ENCODE measurements at places on chromosomes 16 and 17.

- DNase-seq, result peak; percentile 39
These were observed 2.2 kb upstream of the TLCD3B start for GRCh38 chr16:30033270-30033669.

DNA sequence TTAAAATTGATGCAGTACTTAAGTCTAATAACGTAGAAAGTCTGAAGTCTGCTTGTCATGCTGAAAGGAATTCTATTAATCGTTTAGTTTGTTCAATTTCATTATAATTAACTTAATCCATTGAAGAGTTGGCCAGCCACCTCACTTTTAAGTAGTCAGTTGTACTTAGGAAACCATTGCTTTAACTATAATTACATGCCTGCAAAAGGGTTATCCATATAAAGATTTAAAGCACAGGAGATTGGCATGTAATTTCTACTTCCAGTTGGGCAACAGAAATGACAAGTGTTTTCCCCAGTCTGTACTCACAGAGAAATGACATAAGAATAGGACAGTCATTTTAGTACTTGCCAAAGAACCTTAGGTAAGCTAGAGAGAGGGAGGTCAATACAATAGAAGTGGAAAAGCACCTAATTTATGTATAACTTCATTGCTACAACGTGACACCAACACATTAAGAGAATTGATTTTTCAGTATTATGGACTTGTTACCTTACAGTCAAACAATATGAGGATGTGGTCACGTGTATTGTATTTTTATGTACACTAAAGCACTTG is 3.7 kb upstream of the USP32 start:
- DNase-seq, result no peak

GRCh38 chr17:27396045-27396444 is 60.2 kb upstream of the KSR1 start:
- no peak for DNase-seq

GRCh38 chr17:79263191-79263590 is 188.6 kb downstream of the ENGASE start:
- DNase-seq, result no peak

DNA sequence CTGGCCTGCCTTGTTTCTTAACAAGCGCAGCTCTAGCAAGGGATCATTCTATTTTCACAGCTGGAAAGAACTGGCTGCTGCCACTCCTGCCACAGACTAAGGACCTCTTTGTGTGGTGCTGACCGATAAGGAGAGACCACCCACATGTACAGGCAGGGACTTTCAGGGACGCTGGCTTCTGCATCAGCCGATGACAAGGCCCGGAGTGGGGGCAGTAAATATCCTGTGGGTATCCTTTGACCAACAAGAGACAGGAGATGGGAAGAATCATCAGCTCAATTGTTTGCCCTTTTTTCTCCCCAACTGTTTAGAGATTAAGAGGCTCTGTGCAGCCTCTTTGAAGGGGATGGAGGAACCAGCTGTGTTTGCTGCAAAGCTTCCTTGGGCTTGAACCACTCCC is 9.2 kb upstream of the ITPRIPL2 start:
- no peak for DNase-seq

DNA sequence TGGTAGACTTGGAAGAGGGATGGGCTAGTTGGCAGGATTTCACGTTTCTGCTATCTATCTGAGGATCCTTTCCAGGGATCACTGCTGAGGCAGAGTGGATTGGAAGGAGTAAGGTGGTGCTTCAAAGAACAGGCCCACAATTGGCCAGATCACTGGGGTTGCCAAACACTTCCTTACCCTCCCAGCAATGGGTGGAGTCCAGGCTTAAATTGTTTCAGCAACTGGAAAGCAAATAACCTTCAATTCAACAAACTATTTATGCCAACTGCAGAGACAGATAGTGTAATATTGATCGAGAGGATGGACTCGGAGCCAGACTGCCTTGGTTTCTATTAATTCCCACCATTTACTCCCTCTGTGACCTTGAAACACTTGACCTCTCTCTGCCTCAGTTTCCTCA is 2.1 kb downstream of the ARRB2 start:
- DNase-seq, result no peak

DNA sequence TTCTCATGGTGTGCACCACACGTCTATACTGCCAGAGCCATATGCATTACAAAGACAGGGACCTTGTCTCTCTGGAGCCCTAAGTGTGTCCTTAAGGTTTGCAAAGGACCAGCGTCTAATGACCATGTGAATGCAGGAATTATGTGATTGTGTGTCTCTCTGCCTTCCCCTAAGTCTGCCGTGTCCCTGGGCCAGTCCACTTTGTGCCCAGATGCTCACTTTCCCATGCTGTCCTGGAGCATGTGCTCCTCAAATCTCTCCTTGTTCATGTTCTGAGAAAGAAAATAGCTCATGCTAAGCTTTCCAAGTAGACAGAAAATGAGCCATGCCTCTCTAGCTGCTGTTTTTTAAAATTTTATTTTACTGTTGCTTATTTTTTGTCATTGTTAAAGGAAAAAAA is 125.5 kb downstream of the RBFOX1 start:
- DNase-seq, result no peak

GRCh38 chr16:58331024-58331707 is 36.3 kb upstream of the PRSS54 start:
- no peak for DNase-seq

GRCh38 chr17:19812407-19812806 is 55.3 kb downstream of the ULK2 start:
- DNase-seq, result peak; percentile 10

DNA sequence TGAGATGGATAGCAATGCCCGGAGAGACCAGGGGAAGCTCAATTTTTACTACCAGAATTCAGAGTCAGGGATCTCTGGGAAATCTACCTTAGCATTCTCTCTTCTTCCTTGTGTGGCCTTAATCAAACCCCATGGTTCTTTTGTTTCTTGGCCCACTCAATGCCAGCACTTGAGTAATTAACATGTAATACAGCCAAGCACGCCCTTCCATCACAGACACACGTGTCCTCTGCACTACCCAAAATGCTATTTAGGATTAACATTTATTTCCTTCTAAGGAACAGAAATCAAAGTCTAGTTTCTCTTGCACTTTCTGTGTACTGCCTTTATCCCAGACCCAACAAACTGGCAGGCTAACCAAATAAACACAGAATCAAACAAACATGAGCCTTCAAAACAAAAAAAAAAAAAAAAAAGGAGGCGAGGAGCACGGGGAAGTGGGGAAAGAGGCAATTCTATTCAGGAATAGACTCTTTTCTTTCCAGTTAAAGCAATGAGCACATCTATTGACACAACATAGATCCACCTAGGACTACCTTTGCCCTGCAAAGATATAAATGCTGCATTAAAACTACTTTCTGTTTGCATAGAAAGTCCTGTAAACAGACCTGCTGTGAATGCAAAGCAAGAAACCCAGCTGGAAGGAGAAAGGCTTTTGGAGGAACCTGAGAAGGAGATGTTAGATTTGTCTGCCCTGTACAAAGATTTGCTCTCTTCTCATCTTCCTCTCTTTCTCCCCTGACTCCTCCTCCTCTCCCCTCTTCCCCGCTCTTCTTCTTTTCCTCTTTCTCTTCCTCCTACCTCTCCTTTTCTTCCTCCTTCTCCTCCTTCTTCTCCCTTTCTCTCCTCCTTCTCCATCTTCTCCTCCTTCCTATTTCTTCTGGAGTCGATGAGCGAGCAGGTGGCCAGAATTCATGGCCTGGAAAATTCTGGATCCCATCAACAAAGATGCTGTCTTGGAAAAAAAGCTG is 294.4 kb downstream of the NPIPA8 start:
- no peak for DNase-seq

- DNase-seq, result peak; percentile 5
These were observed 344.3 kb downstream of the WWOX start for GRCh38 chr16:78443542-78444364.

DNA sequence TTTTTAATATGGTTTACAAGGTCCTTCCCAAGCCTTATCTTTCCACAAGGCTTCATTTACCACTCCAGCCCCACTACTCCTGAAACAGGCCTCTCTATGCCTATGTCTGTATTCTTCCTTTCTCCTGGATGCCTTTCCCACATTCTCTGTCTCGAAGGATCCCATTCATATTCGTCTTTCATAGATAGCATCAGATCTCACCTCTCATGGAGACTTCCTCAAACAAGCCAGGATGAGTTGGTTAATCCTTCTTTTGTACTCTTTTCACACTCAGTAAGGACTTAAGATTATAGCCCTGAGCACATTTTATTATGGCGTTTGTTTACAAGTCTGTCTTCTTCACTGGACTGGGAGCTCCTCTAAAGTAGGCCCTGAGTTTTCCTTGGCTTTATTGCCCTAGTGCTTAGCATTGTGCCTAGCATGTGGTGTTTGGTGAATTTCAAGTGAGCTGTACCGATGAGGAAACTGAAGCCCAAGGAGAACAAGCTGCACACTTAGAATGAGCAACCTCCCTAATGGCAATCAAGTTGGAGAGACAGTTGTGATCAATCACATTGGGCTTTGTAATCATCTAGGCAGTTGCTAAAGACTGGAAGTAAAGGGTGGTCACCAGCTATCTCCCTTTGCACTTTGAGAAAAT is 10.0 kb upstream of the TBX4 start:
- no peak for DNase-seq

- peak; percentile 47 for DNase-seq
These were observed 72.8 kb upstream of the TOB1 start for GRCh38 chr17:50938821-50939541.

DNA sequence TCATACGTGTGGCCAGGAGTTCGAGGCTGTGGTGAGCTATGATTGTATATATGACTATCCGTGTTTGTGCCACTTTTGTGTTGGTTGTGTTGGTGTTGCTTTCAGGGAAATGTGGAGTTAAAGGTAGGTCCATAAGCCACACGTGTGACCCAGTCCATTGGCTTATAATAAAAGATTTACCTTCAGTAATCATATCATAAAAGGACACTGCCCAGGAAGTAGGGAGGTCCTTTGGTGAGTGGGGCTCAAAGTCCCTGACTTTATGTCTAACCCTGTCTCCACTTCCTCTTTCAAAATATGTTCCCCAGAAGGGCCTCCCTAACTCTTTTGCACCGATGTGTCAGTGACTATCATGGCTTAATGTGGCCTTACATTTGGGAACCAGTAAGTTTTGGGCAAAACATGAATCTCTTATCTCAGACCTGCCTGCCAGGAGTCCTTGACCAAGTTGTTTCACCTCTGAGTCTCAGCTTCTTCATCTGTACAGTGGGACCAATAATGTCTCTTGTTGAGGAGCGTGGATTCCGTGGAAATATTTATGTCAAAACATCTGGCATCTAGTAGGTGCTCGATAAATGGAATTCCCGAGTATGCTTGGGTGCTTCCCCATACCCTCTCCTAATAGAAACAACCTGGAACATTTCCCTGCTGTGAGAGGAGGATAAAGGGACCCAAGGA is 4.8 kb downstream of the TNP2 start:
- DNase-seq, result no peak

DNA sequence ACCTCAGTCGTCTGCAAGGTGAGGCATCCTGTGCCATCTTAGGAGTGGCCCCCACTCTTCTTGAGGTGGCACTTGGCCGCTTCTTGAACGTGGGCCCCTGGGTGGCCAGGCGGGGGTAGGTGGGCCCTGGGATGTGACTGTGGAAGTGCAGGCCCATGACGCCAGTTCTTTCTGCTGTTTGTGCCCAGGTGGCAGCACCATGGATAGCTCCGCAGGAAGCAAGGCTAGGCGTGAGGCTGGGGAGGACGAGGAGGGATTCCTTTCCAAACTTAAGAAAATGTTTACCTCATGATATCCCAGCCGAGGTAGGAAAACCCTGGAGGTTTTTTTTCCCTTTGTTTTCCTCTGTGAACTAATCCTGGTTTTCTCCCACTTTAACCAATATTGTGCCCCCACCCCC is 19.8 kb downstream of the NMRAL1 start:
- no peak for DNase-seq

GRCh38 chr17:34487626-34488025 is 91.8 kb upstream of the TMEM132E start:
- no peak for DNase-seq

GRCh38 chr17:5794881-5795506 is 210.7 kb upstream of the NLRP1 start:
- DNase-seq, result no peak

DNA sequence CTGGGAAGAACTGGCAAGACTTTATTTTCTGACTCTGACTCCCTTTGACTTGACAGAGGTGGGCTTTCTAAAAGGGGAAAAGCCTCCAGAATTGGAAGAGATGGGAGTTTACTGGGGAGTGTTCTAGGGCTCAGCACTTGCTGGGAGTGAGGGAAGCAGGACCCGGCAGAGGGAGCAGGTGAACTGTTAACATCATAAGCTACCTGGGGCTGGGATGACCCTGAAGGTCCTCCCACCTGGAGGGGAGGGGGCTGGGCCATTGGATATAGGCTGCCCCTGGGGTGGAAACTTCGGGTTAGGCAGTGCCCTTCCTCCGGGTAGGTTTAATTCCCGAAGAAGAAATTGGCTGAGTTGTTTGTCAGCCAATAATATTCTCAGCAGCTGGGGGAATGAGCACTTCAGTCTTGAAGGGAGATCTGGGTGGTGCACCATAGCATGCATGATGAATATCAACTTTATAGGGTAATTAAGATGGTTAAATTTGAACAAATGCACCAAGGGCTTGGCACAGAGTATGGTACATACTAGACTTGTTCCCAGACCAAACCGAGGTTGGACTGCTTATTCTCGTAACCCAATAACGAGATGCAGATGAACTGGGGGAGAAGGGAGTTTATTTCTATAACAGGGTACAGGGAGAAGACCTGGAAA is 337.0 kb downstream of the HAPSTR1 start:
- DNase-seq, result no peak

DNA sequence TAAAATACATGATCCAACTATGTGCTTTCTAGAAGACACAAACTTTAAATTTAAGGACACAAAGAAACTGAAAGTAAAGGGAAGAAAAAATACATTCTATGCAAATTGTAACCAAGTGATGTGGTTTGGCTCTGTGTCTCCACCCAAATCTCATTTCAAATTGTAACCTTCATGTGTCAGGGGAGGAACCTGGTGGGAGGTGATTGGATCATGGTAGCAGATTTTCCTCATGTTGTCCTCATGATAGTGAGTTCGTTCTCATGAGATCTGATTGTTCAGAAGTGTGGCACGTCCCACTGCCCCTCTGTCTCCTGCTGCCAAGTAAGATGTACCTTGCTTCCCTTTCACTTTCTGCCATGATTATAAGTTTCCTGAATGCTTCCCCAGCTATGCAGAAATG is 15.0 kb downstream of the OR1A1 start:
- DNase-seq, result no peak

DNA sequence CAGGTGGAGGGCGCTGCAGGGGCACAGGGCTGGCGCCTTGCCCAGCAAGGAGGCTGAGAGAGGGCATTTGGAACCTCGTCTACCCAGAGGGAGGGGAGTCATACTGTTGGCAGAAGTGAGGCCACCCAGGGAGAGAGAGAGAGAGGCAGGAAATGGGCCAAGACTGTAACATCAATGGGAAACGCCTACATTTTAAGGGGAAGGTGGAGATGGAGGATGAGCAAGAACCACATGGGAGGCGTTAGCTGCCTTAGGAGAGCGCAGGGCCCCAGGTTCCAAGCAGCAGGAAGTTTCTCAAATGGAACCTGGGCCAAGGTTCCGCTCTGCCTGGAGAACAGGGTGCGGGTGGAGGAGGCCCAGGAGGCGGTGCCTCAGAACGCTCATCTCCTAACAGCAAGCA is 2.7 kb upstream of the WFDC1 start:
- peak; percentile 7 for DNase-seq

- no peak for DNase-seq
These were observed 91.3 kb downstream of the MAF start for GRCh38 chr16:79509211-79509631.

- DNase-seq, result peak; percentile 18
These were observed 9.6 kb downstream of the POLR2C start for GRCh38 chr16:57471852-57472664.

All from fibroblast of mammary gland (primary cell).